ENCODE measurements at places on chromosomes 7 and 10.

GRCh38 chr7:101125989-101126650 is 784 bp upstream of the SERPINE1 start:
- no peak for DNase-seq

GRCh38 chr10:6494936-6495592 is 85.0 kb downstream of the PRKCQ start:
- peak; percentile 52 for DNase-seq

DNA sequence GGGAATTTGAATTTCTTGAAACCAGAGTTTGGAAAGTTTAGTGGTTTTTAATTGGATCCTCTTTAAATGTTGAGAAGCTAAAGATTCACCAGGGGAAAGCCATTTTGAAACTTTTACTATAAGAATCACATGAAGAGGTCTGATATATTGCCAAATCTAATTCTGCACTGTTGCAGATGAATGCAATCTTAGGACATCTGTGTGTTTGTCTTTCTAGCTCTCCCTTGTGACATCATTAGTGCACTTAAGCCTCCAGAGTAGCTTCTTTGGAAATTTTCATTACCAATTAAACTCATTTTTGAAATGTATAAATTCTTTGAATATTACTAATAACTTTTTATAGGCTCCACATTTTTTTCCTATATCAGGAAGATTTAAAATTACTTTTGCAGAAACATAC is 160.2 kb downstream of the BICC1 start:
- DNase-seq = no peak

DNA sequence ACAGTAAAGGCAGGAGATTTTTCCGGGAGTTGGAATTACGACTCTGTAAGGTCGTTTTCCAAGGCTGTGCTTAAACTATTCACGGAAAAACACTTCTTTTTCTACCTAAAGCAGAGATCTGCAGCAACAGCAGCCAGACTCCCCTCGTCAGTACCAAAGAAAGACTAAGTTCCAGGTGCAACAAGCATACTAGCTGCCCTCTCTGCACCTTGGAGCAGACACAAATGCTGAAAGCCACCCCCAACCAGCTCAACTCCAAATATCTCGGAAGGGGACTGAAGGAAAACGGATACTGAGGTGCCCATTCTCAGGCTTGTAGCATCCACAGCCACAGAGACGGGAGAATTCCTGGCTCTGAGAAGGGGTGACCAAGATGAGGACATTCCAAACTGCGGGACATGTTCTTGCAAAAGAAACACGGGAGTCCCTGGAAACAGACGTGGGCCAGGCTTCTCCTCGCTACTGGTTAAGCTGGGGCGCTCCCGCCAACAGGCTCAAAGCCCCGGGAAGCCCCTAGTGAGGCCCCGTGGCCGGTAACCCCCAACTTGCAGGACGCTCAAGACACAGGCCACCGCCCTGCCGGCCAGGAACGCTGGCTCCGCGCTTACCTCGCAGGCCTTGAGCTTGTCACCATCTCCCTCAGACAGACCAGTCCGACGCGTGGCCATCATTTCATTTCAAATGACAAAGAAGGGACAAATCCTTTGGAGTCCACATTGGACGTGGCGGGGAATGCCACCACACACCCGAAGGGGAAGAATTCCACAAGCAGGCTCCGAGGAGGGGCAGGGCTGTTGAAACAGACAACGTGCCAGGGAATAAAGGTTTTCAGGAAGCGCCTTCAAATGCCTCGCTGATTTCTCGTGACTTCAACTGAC is 2.2 kb downstream of the ARHGAP21 start:
- DNase-seq = no peak

DNA sequence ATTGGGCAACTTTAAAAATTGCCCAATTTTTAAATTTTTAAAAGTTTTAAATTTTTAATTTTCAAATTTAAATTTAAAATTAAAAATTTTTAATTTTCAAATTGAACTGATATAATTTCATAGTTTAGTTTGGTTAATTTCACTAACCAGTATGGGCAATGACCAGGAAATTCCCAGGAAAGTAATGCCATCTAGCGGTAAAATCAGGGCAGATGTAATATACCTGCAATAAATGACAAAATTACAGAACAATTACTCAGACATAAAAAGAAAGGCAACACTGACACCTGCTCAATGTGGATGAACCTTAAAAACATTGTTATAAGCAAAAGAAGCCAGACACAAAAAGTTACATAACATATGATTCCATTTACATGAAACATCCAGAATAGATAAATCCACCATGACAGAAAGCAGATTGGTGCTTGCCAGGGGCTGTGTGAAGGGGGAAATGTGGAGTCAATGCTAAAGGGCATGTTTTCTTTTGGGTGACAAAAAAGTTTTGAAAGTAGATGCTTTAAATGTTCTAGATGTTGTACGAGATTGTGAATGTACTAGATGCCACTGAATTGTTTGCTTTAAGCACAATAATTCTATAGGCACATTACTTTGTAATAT is 28.6 kb upstream of the SLC16A12 start:
- DNase-seq = no peak

- DNase-seq = peak; percentile 49
Measured at GRCh38 chr10:3828404-3829155, 43.6 kb upstream of the KLF6 start.

DNA sequence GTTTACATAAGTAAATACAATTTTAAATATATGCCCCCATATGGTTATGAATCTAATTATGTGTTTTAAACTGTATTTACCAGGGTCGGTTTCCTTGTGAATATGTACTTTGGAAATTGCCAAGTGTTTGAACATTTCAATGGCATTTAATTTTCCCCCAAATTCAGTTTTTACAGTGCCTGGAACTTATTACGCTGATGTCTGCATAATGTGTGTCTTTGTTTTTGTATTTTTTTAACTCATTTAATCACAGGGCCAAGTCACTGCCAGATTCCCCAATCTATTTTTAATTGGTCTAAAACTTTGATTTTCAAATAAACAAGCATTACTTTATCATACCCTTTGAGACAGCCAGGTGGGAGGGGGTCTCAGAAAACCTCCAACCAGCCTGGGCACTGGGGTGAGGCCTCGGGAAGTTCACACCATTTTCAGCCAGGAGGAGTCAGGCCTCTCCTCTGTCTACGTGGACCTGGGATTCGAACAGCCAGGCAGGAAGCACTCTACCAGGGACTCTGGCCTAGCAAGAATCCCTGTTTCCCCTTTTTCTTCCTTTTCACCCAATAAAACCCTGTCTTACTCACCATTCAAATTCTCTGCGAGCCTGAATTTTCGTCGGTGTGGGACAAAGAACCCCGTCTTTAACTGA is 151.5 kb upstream of the COL1A2 start:
- no peak for DNase-seq
